ENCODE measurements at places on chromosomes 5 and 9. TPM values are rescaled to one million over a fixed set of nuclear protein-coding genes. Genes with fewer than 3 reads are reported as not detected.

- H3K27me3 ChIP-seq: peaks cover 11% of the 10 kb centered on the region
- DNase-seq: no peak
- H3K4me3 ChIP-seq: no peak overlapping the region
- no peak overlapping the region for H3K27ac ChIP-seq
- no peaks in the 10 kb centered on the region for H3K36me3 ChIP-seq
- H3K4me1 ChIP-seq: no peaks in the 10 kb centered on the region
Observed at GRCh38 chr9:86714999-86715398, 232.3 kb downstream of the GAS1 start.

DNA sequence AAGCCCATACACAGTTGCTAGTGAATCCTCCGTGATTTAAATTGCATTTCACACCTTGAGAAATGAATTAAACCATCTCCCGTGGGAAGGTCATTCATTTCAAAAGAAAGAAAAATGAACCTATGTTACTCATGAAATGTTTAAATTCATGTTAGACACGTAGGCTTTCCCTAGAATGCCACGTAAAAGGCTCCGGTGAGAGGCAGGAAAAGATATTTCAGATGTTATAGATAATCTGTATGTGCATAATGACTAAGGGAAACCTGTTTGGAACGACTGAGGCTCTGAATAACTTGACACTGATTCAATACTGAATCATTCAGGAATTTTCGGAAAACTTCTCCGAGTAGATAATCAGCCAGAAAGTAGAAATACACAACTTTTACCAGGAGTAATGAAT lies 134.3 kb upstream of the ICE1 start:
- no peaks in the 10 kb centered on the region for H3K27me3 ChIP-seq
- no peak overlapping the region for H3K27ac ChIP-seq
- H3K36me3 ChIP-seq: no peaks in the 10 kb centered on the region
- H3K4me3 ChIP-seq: no peak overlapping the region

- no peak overlapping the region for H3K27ac ChIP-seq
- no peaks in the 10 kb centered on the region for H3K4me1 ChIP-seq
- no peak overlapping the region for H3K4me3 ChIP-seq
- H3K27me3 ChIP-seq: no peaks in the 10 kb centered on the region
- no peak for DNase-seq
Observed at GRCh38 chr5:125053179-125053578, 306.7 kb upstream of the ZNF608 start.

- H3K27ac ChIP-seq: peak overlapping the region; percentile 4
- H3K36me3 ChIP-seq: no peaks in the 10 kb centered on the region
- peak; percentile 63 for DNase-seq
- H3K27me3 ChIP-seq: peaks cover 66% of the 10 kb centered on the region
Observed at GRCh38 chr5:16935231-16936149, 598 bp downstream of the MYO10 start.

GRCh38 chr9:69444021-69444420 lies 119.0 kb downstream of the ENTREP1 start:
- no peak overlapping the region for H3K4me3 ChIP-seq
- peaks cover 5% of the 10 kb centered on the region for H3K4me1 ChIP-seq
- no peaks in the 10 kb centered on the region for H3K36me3 ChIP-seq
- peaks cover 4% of the 10 kb centered on the region for H3K27me3 ChIP-seq

DNA sequence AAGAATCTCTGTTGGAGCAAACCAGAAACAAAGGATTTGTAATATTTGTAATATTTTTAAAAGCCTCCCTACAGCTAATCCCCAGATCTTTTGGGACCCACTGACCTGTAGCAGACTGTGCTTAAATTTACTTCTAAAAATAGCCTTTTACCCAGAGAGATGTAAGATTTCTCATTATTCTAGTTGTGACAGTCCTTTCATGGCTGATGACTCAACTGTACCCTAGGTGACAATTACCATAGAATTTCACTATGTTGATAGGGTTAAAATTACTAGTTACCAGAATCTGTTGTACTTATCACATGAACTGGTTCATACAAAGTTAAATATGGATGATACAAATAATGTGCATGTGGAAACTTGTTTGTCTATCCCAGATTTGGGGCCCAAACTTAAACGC lies 543.9 kb upstream of the SEMA6A start:
- H3K27me3 ChIP-seq: no peaks in the 10 kb centered on the region
- DNase-seq: no peak
- H3K27ac ChIP-seq: no peak overlapping the region

DNA sequence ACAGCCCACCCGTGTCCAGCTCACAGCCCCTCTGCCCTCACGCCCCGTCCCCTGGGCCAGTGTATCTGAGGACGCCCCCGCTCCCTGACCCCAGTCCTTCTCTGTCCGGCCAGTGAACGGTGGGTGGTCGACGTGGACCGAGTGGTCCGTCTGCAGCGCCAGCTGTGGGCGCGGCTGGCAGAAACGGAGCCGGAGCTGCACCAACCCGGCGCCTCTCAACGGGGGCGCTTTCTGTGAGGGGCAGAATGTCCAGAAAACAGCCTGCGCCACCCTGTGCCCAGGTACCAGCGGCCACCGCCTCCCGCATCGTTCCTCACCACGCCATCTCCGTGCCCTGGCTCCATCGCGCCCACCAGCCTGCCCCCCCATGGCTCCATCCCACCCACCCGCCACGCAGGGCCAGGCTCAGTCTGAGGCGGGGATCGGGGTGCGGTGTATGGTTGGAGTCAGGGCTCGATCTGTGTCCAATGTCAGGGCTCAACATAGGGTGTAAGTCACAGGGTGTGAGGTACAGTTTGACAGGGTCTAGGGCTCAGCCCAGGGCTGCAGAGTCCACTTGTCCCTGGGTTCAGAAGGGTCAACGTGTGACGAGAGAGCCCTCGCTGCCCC lies 29.5 kb downstream of the HK3 start:
- no peak for DNase-seq
- no peaks in the 10 kb centered on the region for H3K36me3 ChIP-seq
- H3K4me1 ChIP-seq: no peaks in the 10 kb centered on the region
- H3K4me3 ChIP-seq: no peak overlapping the region
- H3K27me3 ChIP-seq: peaks cover 12% of the 10 kb centered on the region

- no peak overlapping the region for H3K27ac ChIP-seq
- H3K4me3 ChIP-seq: no peak overlapping the region
- no peak for DNase-seq
- H3K4me1 ChIP-seq: peaks cover 19% of the 10 kb centered on the region
- H3K36me3 ChIP-seq: no peaks in the 10 kb centered on the region
- H3K27me3 ChIP-seq: peaks cover 30% of the 10 kb centered on the region
Observed at GRCh38 chr5:58773744-58774441, 191.0 kb downstream of the RAB3C start.

- peaks cover 8% of the 10 kb centered on the region for H3K27me3 ChIP-seq
- no peak overlapping the region for H3K4me3 ChIP-seq
- peak; percentile 30 for DNase-seq
- no peak overlapping the region for H3K27ac ChIP-seq
Observed at GRCh38 chr5:57650360-57651069, 167.9 kb upstream of the ACTBL2 start.

GRCh38 chr5:173392172-173392571 lies 64.0 kb upstream of the STC2 start:
- no peaks in the 10 kb centered on the region for H3K4me1 ChIP-seq
- H3K36me3 ChIP-seq: no peaks in the 10 kb centered on the region
- no peak overlapping the region for H3K4me3 ChIP-seq
- H3K27me3 ChIP-seq: peaks cover 10% of the 10 kb centered on the region

DNA sequence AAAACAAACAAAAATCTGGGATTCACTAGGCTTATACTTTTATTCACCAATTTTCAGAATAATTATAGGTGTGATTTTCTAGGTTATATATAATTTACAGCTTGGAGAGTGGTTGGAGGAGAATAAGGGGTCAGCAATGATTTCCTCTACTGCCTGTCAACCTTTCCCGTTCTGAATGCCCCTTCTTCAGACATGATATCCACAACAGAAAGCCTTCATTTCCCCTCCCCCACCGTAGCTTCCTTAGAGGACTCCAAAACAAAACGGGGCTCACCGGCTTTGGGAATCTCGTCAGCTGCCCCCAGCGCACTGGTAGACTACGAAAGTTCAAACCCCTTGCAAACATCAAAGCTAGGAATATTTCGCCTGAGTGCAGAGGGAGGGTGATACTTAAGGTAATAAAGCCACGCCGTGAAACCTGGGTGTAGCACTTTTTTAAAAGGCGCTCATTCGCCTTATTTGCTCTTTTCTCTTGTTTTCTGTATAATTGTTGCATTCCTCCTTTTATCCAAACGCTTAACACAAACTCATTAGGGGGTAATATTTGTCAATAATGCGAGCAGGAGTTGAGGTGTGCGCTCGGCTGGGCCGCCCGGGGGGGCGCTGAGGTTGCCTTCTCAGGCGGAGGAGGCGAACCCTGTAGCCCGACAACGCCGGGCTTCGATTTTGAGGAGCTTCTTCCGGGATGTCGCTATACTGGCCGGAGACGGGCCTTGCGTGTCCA lies 2.4 kb downstream of the OTP start:
- peaks cover 31% of the 10 kb centered on the region for H3K4me1 ChIP-seq
- no peak overlapping the region for H3K4me3 ChIP-seq
- peaks cover 68% of the 10 kb centered on the region for H3K27me3 ChIP-seq
- no peak for DNase-seq

The ECM2 gene
- total RNA-seq: not detected

The FOXD4L5 gene
- 0.07 TPM for total RNA-seq

The ZNF618 gene
- total RNA-seq: 0.11 TPM

The ZBTB26 gene
- 6.0 TPM for total RNA-seq

The SLC25A2 gene
- total RNA-seq: 0.27 TPM

Measured in activated CD4-positive, alpha-beta T cell treated with anti-CD3 and anti-CD28 coated beads for 36 hours (primary cell).